Stimulated activated CD4-positive, alpha-beta T cell treated with anti-CD3 and anti-CD28 coated beads, Interleukin-4, amount 100 ng/mL, for 1 hour (primary cell): ENCODE measurements at places on chromosomes 13 and 19.
A peak's percentile ranks its signal among the peaks of the same experiment; 100 is the strongest.

GRCh38 chr13:39913928-39914327 lies 258.5 kb downstream of the COG6 start:
- no peak for DNase-seq

GRCh38 chr19:44789943-44790483 lies 12.3 kb downstream of the CBLC start:
- DNase-seq, result no peak

DNA sequence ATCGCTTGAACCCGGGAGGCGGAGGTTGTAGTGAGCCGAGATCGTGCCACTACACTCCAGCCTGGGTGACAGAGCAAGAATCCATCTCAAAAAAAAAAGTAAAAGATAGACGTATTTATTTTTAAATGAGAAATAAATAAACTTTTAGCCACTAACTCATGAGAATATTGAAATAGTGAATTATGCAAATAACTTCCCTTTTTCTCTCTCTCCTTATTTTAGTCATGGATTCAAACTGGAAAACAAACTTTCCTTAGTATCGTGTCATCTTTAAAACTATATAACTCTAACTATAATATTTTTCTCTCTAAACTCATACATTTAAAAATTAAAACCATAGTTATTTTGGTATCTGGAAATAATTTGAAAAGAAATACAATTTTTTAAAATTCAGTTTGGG lies 96.1 kb downstream of the FRY start:
- DNase-seq, result no peak

DNA sequence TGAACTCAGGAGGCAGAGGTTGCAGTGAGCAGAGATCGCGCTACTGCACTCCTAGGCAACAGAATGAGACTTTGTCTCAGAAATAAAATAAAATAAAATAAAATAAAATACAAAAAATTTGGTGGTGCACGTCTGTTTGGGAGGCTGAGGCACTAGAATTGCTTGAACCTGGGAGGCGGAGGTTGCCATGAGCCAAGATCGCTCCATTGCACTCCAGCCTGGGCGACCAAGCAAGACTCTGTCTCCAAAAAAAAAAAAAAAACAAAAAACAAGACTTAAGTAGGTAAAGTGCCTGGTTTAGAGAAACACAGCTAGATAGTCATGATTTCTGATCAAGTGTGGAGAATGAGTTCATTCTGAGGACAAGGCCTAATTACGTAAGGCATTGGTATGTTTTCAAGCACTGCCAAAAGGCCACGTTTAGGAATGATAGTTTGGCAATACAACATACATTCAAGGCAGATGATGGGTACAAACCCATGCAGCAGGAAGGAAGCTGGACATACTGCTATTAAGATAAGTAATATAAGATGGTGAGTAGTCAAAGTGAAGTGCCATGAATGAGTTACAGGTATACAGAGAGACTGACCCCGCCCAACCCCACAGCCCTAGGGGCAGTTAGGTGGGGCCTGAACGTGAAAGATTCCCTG lies 4.8 kb upstream of the UCHL3 start:
- no peak for DNase-seq

GRCh38 chr13:27621116-27621365 lies 651 bp upstream of the POLR1D start:
- no peak for DNase-seq

DNA sequence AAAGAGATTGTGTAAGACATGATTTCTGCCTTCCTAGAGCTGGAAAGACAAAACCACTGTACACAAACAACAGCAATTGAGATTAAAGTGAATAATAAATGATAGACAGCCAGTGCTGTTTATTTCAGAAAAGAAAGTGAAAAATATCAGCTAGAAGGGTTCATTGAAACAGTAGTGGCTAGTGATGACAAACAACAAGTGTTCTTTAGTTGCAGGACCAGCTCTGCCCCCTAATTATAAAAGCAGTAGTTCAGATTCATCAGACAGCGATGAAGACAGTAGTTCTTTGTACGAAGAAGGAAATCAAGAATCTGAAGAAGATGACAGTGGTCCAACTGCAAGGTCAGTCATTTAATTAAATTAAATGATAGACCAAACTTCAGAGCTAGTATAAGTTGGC lies 14.8 kb downstream of the GPALPP1 start:
- no peak for DNase-seq

DNA sequence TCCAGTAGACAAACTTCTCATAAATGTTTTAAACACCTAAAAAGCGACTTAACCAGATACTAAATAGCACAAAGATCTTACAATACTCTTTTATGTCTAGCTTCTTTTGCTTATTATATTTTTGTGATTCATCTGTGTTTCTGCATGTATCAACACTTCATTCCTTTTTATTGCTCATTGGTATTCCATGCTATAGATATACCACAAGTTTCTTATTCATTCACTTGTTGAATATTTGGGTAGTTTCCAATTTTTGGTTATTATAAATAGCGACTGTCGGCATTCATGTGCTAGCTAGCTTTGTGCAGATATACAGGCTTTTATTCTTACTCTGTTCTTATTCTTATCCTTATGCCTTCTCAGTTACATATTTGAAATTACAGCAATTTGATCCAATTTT lies 50.0 kb upstream of the RGCC start:
- no peak for DNase-seq

DNA sequence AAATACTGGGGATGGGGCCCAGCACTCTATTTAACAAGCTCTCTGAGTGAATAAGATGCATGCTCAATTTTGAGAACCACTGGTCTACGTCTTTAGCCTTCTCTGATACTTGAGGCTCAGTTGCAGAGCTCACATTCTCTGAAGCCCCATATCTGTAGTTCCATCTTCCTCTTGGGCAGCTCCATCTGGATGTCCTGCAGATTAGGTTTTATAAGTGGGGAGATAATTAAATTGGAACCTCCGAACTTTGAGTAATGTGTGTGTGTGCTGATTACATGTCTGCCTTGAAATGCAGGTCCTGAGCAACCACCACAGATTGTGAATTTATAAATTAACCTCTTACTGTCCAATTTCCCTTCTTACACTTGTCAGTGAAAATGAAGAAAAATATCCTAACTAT lies 7.2 kb upstream of the RASL11A start:
- no peak for DNase-seq

- DNase-seq, result no peak
Measured at GRCh38 chr13:42083138-42083770, 34.8 kb downstream of the DGKH start.

DNA sequence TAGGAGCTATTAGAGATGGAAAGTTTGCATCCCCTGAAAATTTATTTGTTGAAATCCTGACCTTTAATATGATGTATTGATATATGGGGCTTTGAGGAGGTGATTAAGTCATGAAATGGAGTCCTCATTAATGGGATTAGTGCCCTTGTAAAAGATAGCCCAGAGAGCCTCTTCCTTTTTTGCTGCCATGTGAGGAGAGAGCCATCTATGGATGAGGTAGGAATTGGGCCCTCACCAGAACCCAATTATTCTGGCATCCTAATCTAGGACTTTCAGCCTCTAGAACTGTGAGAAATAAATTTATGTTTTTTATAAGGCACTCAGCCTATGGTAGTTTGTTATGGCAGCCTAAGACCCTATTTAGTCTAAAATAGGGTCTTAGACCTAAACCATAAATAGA lies 250.2 kb upstream of the SLITRK1 start:
- DNase-seq, result no peak

GRCh38 chr13:66553391-66553790 lies 676.7 kb downstream of the PCDH9 start:
- no peak for DNase-seq

GRCh38 chr13:111917901-111918300 lies 149.0 kb upstream of the SOX1 start:
- DNase-seq, result no peak

DNA sequence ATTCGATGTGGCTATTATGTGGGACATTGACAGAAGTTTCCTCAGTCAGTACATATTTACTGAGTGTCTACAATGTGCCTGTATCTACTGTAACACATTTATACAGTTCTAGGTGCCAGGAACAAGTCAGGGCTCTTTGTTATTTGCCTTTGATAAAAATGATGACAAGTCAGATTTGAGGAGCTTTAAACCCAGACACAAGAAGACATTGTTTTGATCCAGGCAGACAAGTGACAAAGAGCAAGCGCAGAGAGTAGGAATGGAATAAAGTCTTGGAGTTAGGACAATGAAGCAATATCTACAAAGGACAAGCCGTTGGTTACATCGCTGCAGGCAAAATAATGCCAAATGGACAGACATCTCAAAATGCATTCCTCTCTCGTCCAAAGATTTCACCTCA lies 70.1 kb downstream of the ITGBL1 start:
- DNase-seq, result no peak

GRCh38 chr19:43306097-43306496 lies 36.8 kb upstream of the PSG9 start:
- no peak for DNase-seq

DNA sequence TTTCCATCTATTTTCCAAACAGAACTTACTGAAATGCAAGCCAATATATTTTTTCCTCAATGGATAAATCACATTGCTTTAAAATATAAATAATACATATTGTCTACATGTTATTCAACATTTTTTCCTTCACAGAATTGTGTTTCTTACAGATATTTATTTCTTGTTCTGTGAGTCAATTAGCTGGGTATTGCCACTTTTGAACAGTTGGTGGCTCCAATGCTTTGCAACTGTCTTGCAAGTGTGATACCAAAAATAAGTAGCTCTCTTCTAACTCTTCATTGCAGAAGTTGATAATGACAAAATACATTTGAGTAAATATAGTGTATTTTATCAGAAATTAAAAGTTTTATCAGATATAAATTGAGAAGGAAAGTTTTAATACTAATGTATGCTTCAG lies 17.1 kb upstream of the GPC5 start:
- DNase-seq, result no peak

DNA sequence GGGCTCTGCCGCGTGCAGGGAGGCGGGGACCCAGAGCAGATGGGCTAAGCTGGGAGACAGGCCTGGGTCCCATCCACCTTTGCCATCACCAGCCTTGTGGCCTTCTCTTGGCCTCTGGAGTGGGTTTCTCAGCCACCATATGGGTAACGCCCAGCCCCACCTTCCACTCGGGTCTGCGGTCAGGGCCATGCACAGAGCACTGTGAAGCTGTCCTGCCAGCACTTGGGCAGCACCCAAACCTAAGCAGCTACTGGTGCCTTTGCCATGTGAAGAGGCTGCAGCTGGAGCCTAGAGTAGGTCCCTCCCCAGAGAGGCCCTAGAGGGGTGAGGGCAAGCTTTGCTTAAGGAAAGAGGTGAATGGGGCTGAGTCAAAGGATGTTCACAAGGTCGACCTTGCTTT lies 24.1 kb upstream of the NPAS1 start:
- DNase-seq, result no peak

DNA sequence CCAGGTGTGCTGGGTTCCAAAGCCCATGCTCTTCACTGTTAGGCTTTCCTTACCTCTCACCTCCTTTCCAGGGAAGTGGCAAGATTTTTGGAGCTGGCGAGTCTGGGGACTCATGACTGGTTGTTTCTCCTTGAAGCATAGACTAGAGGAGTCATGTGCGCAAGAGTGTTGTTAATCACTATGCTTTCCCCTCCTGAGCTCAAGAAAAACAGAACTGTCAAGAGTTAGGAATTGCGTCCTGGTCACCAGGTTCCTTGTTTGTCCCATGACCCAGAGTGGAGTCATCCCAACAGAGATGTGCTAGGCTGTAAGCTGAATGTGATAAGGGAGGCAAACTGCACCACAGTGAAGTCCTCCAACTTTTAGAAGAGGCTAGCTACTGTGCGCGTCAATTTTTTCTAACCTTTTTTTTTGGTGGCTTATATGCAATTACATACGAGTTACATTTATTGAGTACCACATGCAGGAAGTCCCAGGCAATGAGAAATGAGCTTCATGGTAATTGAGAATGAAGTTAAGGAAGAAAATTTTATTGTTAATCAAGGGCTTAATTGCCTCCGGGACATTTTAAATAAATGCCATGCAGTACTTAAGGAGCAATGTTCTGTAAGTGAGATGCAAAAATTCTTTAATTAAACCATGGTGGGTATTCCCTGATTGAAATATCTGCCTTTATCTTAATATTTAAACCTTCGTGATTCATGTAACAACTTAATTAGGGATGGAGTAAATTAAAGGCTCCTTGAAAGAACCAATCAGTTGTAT lies 233.9 kb downstream of the ZIC5 start:
- no peak for DNase-seq

- DNase-seq, result no peak
Measured at GRCh38 chr19:29524912-29525831, 622 bp upstream of the VSTM2B start.

- DNase-seq, result no peak
Measured at GRCh38 chr13:95378603-95379002, 77.4 kb upstream of the ABCC4 start.

DNA sequence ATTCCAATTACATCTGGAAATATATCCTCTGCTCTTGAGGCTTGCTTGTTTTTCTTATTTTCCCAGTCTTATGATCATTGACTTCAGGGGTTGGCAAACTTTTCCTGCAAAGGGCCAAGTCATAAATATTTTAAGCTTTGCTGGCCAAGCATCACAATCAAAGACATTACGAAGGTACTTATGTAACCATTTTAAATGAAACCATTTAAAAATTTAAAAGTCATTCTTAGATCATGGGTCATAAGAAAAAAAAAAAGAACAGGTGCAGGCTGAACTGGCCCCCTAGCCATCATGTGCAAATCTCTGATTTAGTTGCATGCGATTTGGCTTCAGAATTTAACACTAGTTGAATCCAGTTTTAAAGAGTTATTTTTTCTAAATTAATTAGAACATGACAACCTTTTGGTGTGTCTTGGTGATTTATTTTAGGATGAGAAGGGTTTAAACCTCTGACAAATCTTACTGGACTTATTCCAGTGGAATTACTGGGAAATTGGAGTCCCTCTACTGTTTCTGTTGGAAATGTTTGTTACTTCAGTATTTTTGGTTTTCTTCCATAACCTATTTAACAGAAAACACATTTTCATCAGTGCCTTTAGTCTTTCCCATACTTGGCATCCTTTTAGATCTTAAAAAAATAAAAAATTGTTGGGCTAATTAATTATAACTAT lies 148.1 kb downstream of the NHLRC3 start:
- DNase-seq, result no peak

GRCh38 chr13:43558326-43558725 lies 228.4 kb downstream of the ENOX1 start:
- no peak for DNase-seq

- DNase-seq, result no peak
Measured at GRCh38 chr19:4580021-4580901, 20.8 kb upstream of the SEMA6B start.

- DNase-seq, result no peak
Measured at GRCh38 chr13:100298116-100298681, 209.3 kb downstream of the PCCA start.

GRCh38 chr13:96011291-96011872 lies 41.8 kb downstream of the UGGT2 start:
- DNase-seq, result no peak

GRCh38 chr19:3785938-3786824 lies at the start of gene MATK:
Gene MATK (minus strand): TSS chr19:3786381. CDS start chr19:3785135, 1,246 bp downstream.
- DNase-seq, result peak; percentile 43
